ENCODE measurements at places on chromosomes 16 and 17.

GRCh38 chr17:19750020-19750572 lies 2.0 kb upstream of the ALDH3A1 start:
- no peak for DNase-seq

DNA sequence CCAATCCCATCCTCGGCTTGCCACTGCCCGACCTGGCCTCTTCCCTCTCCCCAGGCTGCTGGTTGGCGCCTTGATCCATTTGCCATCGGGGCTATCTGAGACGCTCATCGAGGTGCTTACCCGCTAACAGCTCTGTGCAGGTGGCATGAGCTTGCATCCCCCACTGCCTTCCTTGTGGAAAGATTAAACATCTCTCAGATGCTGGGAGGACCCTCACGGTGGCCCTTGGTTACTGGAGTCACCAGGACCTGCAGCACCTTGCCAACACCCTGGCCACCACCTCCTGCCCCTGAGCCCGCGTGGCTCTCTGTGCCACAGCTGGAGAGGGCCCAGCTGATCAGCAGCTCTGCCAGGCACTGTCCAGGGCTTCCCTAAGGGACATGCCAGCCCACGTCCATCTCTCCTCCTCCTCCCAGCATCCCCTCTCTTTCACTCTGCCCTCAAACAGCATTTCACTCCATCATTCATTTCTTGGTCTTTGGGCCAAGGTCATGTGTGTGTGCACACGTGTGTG lies 249.6 kb downstream of the RBFOX3 start:
- no peak for DNase-seq

- DNase-seq, result no peak
Observed at GRCh38 chr17:45101883-45102811, 30.2 kb downstream of the PLCD3 start.

DNA sequence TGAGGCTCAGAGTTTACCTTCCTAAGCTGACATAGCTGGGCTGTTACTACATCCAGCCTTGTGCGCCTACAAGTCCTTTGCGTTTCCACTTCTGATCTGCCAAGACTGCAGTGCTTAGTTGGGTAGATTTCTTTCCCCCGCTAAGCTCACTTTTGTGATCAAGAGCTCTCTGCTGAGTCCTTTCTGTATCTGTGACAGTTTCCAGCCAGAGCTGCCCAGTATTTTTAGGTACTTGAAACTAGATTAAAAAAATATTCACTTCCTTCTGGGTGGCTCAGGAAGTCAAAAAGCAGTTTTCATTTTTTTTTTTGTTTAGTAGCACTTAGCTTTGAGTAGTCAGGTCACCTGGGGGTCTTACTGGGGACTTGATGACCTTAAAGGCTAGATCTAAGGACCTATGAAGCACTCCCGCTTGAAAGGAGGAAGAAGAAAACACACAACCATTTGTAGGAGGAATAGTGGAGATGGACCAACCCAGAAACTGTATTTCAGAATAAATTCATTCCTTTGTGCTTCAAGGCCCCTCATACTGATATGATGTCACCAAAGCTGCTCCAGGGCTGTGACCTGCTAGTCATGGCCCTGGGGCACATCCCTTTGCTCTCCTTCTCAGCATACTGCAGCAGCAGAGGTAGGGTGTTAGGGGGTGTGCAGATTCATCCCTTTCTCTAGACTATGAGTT lies 75.6 kb upstream of the HNF1B start:
- no peak for DNase-seq

DNA sequence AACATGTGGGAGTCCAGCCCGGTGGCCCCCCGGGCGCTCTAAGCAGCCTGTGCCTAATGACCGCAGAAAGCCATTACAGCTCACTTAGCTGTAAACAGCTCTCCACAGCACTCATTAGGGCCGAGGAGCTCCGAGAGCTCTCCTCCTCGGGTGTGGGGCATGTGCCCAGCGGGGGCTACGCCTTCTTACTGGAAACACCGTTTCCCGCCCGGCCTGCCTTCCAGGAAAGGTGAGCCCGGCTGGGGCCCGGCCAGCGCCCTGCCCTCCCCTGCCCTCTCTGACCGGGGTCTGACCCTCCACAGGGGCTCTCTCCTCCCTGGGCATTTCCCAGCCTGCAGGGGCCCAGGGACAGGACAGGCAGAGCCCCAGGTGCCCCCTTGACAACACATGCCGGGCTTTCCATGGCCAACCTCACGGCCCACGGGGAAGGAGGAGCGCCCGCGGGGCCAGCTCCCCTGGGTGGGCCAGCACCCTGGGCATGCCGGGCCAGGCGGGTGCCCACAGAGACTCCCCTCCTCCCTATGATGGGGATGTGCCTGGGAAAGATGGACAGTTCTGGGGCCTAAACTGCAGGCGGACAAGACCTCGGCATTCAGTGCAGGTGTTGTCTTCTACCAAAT lies 72.6 kb downstream of the SDK2 start:
- DNase-seq, result no peak

GRCh38 chr17:2223617-2223927 lies 80.0 kb downstream of the SMG6 start:
- no peak for DNase-seq

GRCh38 chr17:30433514-30433913 lies 43.7 kb upstream of the GOSR1 start:
- no peak for DNase-seq

- DNase-seq, result peak; percentile 54
Observed at GRCh38 chr17:28381141-28381825, 9.8 kb downstream of the SARM1 start.

GRCh38 chr17:51238255-51238887 lies 21.5 kb downstream of the MBTD1 start:
- no peak for DNase-seq

GRCh38 chr17:51365090-51365489 lies 104.7 kb downstream of the UTP18 start:
- DNase-seq, result no peak

DNA sequence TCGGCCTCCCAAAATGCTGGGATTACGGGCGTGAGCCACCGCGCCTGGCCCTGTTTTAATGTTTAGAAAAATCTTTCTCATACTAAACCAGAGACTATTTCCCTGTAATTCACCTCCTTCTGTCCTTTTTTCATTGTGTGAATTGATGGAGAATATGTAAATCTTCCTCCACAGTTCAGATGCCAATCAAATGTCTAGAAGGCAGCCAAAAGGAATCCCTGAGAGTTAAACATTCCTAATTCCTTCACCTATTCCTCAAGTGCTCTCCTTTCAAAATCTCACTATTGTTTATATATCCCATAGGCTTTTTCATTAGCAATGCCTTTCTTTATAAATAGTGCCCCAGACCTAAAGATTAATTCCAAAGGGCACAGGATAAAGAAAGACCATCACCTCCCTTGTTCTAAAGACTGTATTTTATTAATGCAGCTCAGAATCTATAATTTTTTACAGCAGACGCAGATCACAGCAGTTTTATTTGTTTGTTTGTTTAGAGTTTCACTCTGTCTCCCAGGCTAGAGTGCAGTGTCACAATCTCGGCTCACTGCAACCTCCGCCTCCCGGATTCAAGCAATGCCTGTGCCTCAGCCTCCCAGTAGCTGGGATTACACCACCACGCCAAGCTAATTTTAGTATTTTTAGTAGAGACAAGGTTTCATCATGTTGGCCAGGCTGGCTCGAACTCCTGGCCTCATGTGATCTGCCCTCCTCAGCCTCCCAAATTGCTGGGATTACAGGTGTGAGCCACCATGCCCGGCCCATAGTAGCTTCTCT lies 30.5 kb downstream of the COPZ2 start:
- no peak for DNase-seq

- peak; percentile 59 for DNase-seq
Observed at GRCh38 chr16:85947230-85948137, 48.5 kb downstream of the IRF8 start.

DNA sequence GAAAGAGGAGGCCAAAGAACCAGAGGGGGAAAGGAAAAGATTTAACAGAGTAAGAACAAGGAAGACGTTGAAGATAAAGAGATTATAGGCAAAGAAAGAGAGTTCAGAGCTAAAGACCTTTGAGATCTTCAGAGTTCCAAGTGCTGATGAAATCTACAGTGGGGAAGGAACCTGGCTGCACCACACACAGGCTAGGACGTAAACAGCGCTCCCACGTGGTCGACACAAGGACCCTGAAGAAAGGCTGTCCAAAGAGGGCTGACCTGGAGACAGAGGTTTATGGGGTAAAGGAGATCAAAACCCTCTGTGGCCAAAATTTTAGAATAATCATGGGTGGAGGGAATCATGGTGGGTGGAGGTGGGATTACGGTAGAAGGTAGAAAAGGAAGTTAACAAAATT lies 121.6 kb downstream of the PMP22 start:
- no peak for DNase-seq
